GM19239 (cell line): ENCODE measurements at places on chromosomes 2 and 18.

DNA sequence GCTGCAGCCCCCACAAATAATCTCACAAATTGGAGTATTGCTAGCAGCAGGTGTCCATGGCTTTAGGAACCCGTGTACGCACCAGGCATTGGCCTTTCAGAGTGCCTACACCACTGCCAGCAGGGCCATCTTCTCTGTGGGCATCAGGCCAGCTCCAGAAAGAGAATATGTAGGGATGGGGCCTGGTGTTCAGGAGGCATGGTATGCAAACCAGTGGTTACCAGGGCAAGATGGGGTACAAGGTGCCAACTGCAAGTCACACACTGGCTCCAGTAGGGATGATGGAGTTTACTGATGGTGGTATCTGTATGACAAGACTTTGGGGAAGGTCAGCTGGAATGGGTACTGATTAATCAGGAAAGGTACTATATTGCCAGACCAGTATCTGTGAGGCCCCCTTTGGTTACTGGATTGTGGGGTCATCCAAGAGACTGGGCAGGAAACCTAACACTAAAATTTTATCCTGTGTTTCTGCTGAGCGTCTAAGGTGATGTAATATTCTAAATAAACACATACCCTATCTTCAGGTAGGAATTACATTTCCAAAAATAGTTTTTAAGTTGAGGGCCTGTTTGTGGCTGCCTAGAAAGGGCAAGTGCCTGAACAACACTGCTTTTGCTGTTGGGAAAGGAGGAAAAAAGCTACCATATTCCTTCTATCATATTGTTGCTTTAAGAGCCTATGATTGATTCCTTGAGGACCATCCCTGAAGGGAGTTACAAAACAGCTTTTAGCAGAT lies 9.0 kb downstream of the CNOT9 start:
- DNase-seq, result no peak

GRCh38 chr2:209872675-209873074 lies 101.0 kb downstream of the UNC80 start:
- DNase-seq, result no peak

GRCh38 chr2:240956171-240956934 lies 42.1 kb upstream of the SNED1 start:
- no peak for DNase-seq

DNA sequence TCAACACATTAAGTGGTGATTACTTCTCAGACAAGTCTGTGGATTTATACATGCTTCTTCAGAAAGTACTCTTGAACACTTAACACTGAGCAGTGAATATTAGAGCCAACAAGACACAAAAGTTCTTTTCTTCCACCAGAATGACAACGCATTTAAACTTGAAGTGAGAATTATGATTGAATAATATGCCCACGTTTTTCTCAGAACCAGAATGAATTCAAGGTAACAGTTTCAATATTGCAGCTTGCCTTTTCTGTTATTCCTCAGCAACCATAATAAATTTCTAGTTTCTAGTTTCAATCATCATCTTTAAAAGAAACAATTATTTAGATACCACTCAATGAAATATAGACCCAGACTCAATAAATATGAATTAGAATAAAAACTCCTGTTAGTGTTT lies 547.0 kb downstream of the NUP35 start:
- DNase-seq, result no peak

DNA sequence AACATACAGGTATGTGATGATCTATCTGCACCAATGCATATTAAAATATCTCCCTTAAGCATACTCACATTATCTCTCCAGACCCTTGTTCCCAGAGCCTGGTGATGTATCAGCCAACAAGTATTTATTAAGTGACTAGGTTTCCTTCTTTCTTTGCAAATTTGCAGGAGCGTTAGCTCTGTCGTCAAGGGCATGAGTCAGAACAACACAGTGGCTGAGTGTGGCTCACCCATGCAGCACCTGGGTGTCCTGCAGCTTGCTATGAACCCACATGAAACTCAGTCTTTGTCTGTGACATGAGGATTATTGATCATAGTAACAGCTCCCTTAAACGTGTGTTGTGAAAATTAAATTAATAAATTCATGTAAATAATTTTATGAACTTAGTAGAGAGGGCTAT lies 96.6 kb downstream of the PIEZO2 start:
- DNase-seq, result no peak

DNA sequence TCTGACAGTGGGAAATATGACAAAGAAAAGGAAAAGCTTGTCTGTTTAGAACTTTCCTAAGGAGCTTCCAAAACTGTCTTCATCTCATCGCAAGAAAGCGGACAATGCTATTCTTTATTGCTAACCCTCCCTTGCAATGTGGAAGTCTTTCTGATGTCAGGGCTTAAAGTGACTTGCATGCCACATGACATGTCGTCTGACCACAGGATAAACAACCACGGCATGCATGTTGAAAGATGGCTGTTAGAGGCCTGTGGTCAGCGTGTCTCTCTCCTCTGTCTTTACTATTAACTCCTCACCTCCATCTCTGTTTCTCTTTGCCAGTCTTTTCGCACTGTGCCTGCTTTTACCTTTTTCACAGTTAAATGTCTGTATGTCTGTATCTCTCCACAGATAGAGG lies 389.8 kb downstream of the LNPK start:
- no peak for DNase-seq

DNA sequence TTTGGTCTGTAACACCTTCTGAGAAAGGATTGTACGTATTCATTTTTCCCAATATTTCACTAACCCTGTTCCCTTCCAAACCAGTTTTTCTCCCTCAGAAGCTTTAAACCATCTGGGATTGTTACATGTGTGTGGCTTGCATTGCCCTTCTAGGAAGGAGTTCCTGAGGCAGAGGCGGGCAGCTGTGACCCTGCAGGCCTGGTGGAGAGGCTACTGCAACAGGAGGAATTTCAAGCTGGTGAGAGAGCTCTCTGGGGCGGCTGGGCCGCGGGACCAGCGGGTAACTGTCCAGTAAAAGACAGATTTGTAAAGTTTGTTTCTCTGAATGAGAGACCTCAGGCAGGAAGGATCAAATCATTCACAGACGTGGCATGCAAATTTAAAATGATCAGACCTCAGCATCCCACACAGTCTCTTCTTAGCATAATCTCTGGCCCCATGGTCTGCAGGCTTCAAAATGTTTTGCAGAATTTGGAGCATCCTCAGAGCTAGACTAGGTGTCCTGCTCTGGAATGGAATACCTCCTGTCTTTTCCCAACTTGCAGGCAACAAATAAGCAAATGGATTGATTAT lies 40.2 kb upstream of the GPR17 start:
- DNase-seq, result no peak

- DNase-seq, result no peak
Observed at GRCh38 chr2:176124110-176124946, 1.8 kb downstream of the HOXD9 start.

DNA sequence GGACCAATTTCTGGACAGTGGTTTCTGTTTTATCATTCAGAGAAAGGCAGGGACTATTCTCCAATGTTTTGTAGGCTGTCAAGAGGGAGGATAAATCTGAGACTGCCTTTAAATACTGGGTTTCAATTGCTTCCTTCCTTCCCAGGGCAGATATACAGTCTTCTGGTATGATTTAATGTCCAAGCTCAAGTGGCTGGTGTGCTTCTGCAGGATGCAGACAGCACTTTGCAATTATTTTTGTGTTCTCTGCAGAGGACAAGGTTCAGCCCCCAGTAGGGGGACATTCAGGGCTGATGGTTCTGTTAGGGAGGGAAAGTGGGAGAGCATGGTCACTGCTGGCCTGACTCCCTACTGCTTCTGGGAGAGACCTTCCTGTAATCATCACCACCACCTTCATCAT lies 4.6 kb upstream of the BOD1L2 start:
- DNase-seq, result no peak

DNA sequence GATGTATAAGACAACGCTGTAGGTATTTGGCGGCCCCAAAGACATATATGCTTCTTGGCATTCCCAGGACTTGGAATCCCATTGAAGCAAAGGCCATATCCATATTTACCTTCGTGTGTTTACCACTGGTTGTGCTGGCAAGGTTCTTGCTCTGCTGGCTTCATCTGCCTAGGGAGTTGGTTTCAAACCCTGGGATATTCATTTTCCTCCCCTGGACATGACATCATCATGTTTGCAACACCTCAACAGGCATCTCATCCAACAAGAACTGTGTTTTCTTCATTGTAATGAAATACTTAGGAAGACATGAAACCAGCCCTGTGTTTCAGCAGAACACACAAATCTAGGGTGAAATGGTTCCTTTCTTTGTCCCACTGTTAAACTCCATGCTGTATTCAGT lies 77.9 kb upstream of the PHLPP1 start:
- no peak for DNase-seq

GRCh38 chr2:33373986-33374385 lies 102.5 kb upstream of the RASGRP3 start:
- DNase-seq, result no peak

DNA sequence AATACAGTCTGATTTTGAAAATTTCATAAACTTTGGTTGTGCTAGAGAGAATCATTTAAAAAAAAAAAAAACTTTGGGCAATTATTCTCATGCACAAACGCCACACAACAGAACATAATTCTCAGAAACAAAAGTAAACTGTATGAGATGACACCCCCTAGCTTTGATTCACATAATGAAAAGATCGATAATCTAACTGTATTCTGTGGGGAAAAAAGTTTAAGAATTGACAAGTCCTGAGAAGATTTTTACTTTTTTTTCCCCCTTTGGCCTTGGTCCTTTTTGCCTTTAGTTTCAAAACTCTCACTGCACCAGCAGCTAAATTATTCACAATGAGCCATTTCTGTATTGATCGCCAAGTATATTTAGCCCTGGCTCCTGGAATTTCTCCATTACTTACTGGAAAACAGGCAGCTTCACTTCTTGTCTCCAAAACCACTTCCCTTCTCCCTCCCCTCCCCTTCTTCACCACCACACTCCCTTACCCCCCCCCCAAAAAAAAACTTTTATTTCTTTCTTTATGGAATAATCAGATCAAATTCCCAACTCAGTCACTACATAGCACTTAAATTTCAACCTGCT lies 2.0 kb downstream of the IKZF2 start:
- DNase-seq, result no peak

DNA sequence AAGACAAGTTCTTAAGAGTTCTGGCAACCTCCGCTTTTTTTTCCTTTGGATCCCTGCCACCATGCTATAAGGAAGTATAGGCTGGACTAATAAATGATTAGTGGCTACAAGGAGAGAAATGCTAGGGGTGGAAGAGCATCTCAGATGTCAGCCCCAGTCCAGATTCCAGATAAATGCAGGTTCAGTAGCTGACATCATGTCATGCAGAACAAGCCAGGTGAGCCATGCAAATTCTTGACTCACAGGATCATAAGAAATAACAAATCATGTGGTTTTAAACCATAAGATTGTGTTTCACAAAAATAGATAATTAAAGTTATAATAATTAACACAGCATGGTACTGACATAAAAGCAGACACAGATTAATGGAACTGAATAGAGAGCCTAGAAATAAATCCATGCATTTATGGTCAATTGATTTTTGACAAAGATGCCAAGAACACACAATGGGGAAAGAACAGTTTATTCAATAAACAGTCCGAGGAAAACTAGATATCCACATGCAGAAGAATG lies 152.9 kb upstream of the SESTD1 start:
- DNase-seq, result no peak

DNA sequence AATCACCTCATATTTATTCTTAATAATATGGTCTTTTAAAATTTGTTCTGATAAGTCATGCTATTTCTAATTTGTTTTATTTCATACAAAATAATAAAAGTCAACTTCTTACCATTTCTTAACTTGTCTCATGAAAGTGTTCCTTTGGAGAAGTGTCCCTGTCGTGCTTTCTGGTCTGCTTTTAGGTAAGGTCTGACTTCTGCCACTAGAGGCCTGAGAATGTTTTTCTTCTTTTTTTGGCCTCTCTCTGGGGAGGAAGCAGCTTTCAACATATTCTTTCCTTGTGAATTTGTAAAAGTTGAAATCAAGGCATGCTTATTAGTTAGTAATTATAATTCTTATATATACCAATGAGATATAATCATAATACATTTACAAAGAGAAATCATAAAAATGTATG lies 39.4 kb downstream of the MAP2 start:
- DNase-seq, result no peak

- DNase-seq, result no peak
Observed at GRCh38 chr2:36553683-36554082, 44.3 kb downstream of the FEZ2 start.

DNA sequence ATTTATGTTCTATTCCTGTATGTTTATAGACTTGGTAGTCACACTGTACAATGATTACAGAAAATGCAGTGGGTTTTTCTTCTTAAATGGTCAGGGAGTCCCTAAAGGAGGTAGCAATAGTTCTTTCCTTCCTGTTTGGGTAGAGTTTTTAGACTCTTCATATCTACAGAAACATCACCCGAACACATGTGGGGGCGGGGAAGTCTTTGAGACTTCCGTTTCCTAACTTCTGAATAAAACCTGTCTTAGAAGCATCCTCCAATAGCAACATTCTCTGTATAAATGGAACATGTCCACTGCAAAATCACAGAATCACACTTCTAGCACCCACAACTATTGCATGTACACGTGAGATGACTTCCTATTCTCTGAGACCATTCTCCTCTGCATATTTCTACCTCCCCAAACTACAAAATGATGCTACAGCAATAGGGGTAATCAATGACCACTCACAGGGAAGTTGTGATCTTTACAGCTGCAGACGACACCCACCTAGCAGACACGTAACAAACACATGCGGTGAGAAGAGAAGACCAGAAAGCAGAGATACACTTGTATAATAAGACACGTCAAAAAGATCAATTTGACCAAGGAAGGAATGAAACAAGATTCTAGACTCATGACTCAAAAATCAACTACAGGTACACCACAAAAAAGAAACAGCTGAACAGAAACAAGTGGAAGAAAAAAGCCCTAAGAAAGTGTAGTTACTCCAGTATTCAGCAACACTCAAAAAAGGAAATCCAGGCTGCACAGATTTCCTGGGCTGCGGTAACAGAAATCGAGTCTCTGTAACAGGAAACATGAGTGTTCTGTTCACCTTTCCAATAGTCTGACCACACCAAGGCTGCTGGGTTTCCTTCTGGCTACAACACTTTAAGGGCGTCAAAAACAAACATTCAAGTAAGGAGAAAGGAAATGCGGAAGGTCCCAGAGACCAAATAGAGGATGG lies 120.4 kb downstream of the ZNF516 start:
- DNase-seq, result no peak

GRCh38 chr2:60366135-60366712 lies 187.2 kb downstream of the BCL11A start:
- DNase-seq, result no peak
